ENCODE measurements at places on chromosomes 5 and 9.

DNA sequence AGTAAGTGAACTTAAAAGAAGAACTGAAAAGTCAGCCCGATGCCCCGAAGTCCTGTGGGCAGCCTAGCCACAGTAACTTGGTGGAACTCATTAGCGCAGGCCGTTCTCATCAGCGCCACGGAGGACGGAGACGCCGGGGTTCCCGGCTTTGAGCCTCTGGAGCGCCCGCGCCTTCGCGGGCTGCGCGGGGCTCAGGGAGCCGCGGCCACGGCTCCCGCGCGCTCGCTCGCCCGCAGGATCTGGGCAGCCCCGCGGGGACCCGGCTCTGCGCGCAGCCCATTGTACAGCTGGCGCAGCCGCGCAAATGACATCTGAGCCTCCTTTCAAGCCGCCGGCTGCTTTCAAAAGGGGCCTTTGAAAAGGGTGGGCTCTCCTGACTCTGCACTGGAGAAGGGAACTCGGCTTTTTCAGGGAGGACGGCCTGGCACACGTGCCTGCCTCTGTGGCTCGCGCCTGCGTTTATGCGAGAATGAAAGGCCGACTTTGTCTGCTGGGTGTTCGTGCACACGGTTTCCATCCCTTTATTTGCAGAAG, 40.7 kb downstream of the TLR4 start:
- DNase-seq = no peak

DNA sequence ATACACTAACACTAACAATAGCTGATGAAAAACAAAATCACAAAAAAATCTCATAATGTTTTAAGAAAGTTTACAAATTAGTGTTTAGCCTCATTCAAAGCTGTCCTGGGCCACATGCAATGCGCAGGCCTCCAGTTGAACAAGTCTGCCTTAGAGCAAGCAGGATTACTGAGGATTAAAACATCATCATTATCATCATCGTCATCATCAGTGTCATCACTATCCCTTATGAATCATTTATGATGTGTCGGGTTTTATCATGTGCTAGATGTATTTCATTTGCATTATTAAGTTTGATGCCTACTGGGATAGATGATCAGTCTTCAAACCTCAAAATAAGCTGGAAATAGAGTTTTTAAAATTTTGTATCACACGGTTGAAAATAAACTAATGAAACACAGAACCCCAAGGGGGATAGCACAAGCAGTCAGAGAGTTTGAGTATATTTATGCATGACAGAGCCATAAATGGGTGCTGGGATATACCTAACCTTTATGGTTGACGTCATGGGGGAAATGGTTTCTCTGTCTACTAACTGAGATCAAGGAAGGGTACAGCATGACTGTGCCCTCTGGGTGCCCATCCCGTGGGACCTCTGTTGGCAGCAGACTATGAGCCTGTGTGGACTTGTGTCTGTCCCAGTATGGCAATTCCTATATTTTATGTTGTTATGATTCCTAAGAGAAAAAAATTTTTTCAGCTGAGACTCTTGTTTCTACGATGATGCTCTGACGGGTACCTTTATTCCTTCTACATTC, 150.3 kb upstream of the ADRA1B start:
- no peak for DNase-seq

DNA sequence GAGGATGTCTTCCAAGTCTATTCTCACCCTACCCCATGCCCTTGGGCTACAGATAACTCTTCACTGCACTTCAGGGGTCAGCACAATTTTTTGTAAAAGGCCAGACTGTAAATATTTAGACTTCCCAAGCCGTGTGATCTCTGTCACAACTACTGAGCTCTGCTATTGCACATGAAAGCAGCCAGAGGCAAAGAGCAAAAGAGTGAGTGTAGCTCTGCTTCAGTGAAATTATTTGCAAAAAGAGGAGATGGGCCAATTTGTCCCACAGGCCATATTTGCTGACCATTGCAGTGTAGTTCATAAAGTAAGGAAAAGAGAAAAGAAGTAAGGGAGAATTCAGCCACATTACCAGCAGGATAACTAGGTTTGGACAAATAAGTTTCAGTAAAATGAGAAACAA, 7.0 kb upstream of the MOCS2 start:
- DNase-seq = no peak

GRCh38 chr5:167402671-167403070, 888.8 kb upstream of the WWC1 start:
- DNase-seq = no peak

GRCh38 chr5:66814146-66814991, 218.2 kb downstream of the MAST4 start:
- peak; percentile 14 for DNase-seq

GRCh38 chr5:20353499-20353898, 365.5 kb upstream of the CDH18 start:
- DNase-seq = no peak

GRCh38 chr9:84163052-84163650, 177.4 kb downstream of the SLC28A3 start:
- no peak for DNase-seq

- no peak for DNase-seq
Observed at GRCh38 chr5:174849426-174849825, 125.0 kb downstream of the MSX2 start.

DNA sequence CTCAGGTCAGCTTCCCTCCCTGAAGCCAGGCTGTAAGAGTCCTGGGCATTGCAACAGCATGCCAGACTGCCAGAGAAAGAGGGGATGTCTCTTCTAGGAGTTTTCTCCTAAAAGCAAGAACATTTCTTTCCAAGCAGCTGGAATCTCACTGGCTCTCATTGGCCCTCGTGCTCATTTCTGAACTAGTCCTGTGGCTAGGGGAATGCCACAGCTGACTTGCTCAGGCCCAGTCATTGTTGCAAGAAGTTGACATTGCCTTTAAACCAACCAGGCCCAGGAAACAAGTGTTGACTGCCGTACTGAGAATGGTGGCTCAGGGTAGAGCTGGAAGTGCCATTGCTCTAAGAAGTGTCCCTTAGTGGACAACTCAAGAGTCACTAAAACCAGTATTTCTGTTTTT, 15.0 kb upstream of the CEP120 start:
- DNase-seq = no peak

- no peak for DNase-seq
Observed at GRCh38 chr9:127927201-127927987, 3.2 kb downstream of the PIP5KL1 start.
